ENCODE measurements at places on chromosomes 3 and 15. TPM values are rescaled to one million over a fixed set of nuclear protein-coding genes. Genes with fewer than 3 reads are reported as not detected.

The LRIG1 gene
- 2.7 TPM for total RNA-seq

The CTDSPL2 gene
- total RNA-seq = 29.1 TPM

DNA sequence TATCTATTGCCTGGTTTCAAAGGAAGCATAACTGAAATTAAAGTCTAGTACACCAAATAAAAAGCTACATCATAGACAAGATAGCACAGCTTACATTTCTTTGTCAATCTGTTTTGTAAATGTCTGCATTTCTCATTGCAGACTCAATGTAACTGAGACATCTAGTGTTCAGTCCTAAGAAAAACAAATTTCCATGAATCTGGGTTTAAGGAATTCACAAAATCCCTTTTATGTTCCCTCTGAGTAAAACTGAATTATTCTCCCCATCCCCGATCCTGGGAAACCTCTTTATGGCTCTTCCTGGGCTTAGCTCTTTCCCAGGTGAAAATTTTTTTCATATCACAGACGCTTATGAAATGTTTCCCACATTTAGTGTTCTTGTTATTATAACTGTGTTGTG, 21.6 kb upstream of the RASA2 start:
- no peak overlapping the region for H3K4me3 ChIP-seq
- peaks cover 11% of the 10 kb centered on the region for H3K36me3 ChIP-seq
- peaks cover 2% of the 10 kb centered on the region for H3K27me3 ChIP-seq
- peaks cover 32% of the 10 kb centered on the region for H3K4me1 ChIP-seq

DNA sequence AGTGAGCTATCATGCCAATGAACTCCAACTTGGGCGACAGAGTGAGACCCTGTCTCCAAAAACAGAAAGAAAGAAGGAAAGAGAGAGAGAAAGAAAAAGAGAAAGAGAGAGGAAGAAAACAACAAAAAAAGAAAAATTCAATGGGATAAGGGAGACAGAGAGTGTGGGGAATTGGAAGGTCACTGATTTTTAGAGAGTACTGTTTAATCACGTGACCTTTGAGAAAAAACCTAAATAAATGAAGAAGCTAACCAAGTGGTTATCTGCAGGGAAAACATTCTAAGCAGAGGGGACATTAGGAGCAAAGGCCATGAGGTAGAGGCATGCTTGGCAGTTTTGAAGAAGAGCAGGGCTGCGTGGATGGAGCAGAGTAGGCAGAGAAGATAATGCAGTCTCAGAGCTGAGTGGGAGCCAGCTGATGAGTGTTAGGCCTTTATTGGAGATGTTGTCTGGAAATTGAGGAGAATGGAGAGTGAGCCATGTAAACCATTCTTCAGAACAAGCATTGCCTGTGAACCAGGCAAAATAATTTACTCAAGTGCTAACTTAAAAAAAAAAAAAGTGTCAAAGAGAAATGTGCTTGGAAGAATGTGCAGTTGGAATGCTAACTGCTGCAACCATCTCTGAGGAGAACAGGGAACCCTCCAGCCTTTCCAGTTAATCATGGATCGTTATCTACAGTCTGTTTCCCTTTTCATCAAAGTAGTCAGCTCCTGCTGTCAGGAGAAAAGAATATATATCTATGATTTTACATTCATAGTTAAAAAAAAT, 377.3 kb upstream of the SEMA6D start:
- no peak overlapping the region for H3K27ac ChIP-seq
- no peak overlapping the region for H3K4me3 ChIP-seq
- H3K27me3 ChIP-seq = peaks cover 8% of the 10 kb centered on the region
- no peak for DNase-seq

DNA sequence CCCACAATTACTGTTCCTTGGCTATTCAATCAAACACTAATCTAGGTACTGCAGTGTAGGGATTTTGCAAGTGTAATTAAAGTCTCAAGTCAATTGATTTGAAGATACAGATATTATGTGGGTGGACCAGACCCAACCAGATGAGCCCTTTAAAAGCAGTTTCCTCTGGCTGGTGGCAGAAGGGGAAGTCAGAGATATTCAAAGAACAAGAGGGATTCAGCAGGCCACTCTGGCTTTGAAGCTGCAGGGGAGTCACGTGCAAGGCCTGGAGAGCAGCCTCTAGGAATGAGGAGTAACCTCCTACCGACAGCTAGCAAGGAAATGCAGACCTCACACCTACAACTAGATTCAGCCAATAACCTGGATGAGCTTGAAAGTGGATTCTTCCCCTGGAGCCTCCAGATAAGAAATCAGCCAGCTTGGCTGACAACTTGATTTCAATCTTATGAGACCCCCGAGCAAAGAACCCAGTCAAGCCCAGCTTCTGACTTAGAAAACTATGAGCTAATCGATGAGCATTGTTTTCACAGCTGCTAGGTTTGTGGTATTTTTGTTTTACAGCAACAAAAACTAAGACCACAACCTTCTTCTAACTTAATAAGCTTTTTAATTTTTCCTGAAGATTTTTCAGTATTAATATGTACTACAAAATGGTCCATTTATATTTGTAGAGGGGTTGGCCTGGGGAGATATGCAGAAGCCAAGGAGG, 13.4 kb downstream of the HACD2 start:
- peaks cover 12% of the 10 kb centered on the region for H3K36me3 ChIP-seq
- DNase-seq = no peak
- H3K27ac ChIP-seq = no peak overlapping the region
- no peak overlapping the region for H3K4me3 ChIP-seq
- H3K4me1 ChIP-seq = peaks cover 17% of the 10 kb centered on the region
- no peaks in the 10 kb centered on the region for H3K27me3 ChIP-seq

- H3K4me1 ChIP-seq = peaks cover 88% of the 10 kb centered on the region
- H3K36me3 ChIP-seq = no peaks in the 10 kb centered on the region
- H3K27ac ChIP-seq = peak overlapping the region; percentile 6
- no peaks in the 10 kb centered on the region for H3K27me3 ChIP-seq
Observed at GRCh38 chr15:85475711-85476110, 95.3 kb downstream of the AKAP13 start.

The CRABP1 gene
- not detected for total RNA-seq

DNA sequence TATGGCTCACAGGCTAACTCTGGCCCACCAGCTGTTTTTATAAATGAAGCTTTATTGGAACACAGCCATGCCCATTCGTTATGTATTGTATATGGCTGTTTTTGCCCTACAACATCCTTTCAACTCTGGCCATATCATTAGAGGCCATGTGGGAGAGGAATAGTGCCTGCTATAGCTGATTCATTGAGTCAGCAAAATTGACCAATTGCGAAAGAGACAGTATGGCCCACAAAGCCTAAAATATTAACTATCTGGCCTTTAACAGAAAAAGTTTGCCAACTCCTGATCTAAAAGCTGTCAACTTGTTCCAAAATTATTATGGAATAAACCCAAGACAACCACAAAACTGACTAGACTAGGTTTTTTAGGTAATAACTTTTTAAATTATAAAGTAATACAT, 1.4 kb downstream of the NR1I2 start:
- DNase-seq = no peak
- no peak overlapping the region for H3K4me3 ChIP-seq
- H3K27ac ChIP-seq = no peak overlapping the region
- no peaks in the 10 kb centered on the region for H3K4me1 ChIP-seq
- peaks cover 7% of the 10 kb centered on the region for H3K27me3 ChIP-seq

- peaks cover 2% of the 10 kb centered on the region for H3K27me3 ChIP-seq
- peak overlapping the region; percentile 83 for H3K27ac ChIP-seq
- peak; percentile 87 for DNase-seq
- no peak overlapping the region for H3K4me3 ChIP-seq
Observed at GRCh38 chr3:134311265-134311664, 60.6 kb upstream of the RYK start.

The MRAS gene
- total RNA-seq = 97.4 TPM

The AP3B2 gene
- total RNA-seq = not detected

GRCh38 chr3:42070089-42070488, 21.1 kb upstream of the TRAK1 start:
- H3K4me3 ChIP-seq = no peak overlapping the region
- H3K4me1 ChIP-seq = peaks cover 73% of the 10 kb centered on the region
- H3K27me3 ChIP-seq = peaks cover 3% of the 10 kb centered on the region
- no peak for DNase-seq

The GASK1A gene
- not detected for total RNA-seq

- no peaks in the 10 kb centered on the region for H3K36me3 ChIP-seq
- H3K27ac ChIP-seq = no peak overlapping the region
- DNase-seq = no peak
- no peaks in the 10 kb centered on the region for H3K4me1 ChIP-seq
- H3K27me3 ChIP-seq = peaks cover 2% of the 10 kb centered on the region
Observed at GRCh38 chr3:87509401-87509800, 233.0 kb upstream of the POU1F1 start.

- no peak overlapping the region for H3K4me3 ChIP-seq
- peaks cover 6% of the 10 kb centered on the region for H3K27me3 ChIP-seq
- no peak overlapping the region for H3K27ac ChIP-seq
- H3K4me1 ChIP-seq = peaks cover 13% of the 10 kb centered on the region
Observed at GRCh38 chr3:105118905-105119304, 247.8 kb upstream of the ALCAM start.

DNA sequence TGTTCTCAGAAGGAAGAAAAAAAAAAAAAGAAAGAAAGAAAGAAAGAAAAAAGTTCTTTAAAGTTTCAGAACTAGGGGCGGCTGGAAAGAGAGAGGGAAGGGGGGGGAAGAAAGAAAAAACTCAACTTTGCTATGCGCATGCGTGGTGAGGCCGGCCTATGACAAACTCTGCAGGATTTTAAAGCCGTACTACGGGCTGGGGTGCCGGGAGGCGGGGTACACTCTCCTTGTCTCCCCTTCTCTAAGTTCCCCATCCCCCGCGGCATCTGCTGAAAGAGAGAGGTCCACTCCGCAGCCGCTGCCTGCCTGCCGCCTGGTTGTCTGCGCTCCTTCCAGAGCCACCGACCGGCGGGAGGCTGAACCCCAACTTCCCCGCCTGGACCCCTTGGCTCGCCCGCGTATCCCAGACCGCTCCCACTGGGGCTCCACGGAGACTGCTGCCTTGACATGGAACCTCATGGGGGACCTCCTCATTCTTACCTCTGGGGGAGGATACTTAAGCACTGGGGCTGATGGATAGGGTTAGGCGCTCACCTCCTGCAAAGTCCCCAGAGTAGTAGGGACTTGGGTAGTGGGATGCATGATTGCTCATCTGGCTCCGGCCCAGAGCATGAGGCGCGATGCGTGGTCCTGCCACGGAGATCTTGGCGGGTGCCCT, 1.4 kb upstream of the WNT5A start:
- H3K4me3 ChIP-seq = peak overlapping the region; percentile 98
- DNase-seq = peak; percentile 85
- H3K36me3 ChIP-seq = peaks cover 20% of the 10 kb centered on the region
- peaks cover 60% of the 10 kb centered on the region for H3K4me1 ChIP-seq

- DNase-seq = peak; percentile 11
- no peaks in the 10 kb centered on the region for H3K27me3 ChIP-seq
Observed at GRCh38 chr15:68054628-68055223, 611 bp downstream of the PIAS1 start.

DNA sequence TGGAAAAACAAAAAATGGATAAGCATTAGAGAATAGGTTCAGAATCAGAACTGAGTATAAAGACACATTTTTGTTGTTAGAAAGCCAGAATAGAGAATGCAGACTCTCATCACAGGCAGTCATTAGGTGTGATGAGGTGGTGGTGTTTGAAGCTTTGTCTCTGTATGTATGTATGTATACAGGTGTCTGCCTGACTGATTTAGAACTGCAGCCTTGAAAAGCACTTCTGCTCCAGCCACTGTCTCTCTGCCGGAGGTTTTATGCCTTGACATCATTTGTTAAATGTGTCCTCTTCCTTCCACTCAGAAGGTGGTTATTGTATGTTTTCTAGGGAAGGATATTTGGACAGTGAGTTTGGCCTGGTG, 80.7 kb upstream of the ZBED2 start:
- peaks cover 65% of the 10 kb centered on the region for H3K4me1 ChIP-seq
- peak overlapping the region; percentile 93 for H3K4me3 ChIP-seq
- H3K36me3 ChIP-seq = no peaks in the 10 kb centered on the region

- no peak overlapping the region for H3K4me3 ChIP-seq
- H3K27me3 ChIP-seq = peaks cover 6% of the 10 kb centered on the region
- DNase-seq = no peak
- no peak overlapping the region for H3K27ac ChIP-seq
- H3K4me1 ChIP-seq = peaks cover 20% of the 10 kb centered on the region
- H3K36me3 ChIP-seq = no peaks in the 10 kb centered on the region
Observed at GRCh38 chr3:132781922-132782321, 59.7 kb upstream of the NPHP3 start.

The ALPK3 gene
- total RNA-seq = 0.15 TPM

The WWTR1 gene
- total RNA-seq = 48.9 TPM

The TRAIP gene
- total RNA-seq = 8.3 TPM

GRCh38 chr3:85041562-85042055, 82.8 kb downstream of the CADM2 start:
- H3K4me3 ChIP-seq = no peak overlapping the region
- H3K27me3 ChIP-seq = no peaks in the 10 kb centered on the region
- no peak for DNase-seq
- no peaks in the 10 kb centered on the region for H3K4me1 ChIP-seq

DNA sequence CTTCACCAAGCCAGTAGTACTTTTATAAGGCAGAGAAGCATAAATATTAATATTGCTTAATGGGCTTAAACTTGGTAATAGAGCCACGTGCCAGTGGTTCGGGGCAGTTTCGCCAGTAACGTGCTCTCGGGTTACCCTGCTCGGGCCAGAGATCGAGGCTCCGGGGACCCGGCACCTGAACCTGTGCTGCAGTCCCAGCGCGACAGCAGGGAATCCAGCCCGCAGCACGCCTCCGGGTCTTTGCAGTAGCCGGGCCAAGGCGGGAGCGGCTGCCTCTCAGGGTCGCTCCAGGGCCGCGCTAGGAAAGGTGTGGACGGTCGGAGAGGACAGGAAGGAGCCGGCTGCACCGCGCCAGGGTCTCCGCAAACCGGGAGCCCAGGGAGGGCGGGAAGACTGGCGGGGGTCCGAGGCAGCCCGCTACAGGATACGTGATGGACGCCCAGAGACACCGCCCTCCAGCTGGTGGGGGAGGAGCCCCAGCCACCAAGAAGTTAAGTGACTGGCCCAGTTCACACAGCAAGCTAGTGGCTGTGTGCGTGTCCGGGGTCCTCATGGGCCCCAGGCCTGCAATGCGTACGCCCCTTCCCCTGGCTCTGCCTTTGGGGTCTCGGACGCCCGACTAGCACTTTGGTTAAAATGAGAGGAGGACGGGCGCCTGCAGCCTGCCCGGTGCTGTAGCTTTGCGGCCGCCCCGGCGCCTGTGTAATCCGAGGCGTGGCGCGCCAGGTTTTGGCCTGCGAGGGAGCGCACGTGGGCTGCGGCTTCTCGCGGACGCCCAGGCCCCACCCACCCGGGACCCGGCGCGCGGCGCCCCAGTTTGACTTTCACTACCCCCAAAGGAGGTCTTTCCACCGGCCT, 1.2 kb upstream of the PDE8A start:
- H3K4me3 ChIP-seq = peak overlapping the region; percentile 95
- peak overlapping the region; percentile 89 for H3K27ac ChIP-seq
- H3K36me3 ChIP-seq = no peaks in the 10 kb centered on the region
- DNase-seq = peak; percentile 78

The KBTBD13 gene
- total RNA-seq = not detected

DNA sequence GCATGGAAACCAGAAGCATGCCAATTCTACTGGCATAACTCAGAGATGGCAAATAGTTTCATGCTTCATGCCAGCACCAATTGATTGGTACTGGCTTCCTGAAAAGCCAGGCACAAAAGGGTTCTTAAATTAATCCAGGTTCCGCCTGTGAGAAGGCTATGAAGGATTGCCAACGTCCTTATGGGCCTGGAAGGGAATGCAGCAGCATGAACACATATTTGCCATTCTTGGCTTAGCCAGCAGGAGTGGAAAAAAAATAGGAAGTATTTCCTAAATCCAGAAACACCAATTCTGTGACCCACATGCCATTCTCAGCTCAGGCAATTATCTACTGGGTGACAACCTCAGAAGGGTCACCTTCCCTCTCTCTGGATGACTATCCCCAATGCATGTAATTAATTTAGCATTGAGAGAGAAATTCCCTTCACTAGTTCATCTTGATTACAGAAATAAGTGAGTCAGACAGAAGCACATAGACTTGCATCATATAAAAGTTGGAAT, 36.0 kb downstream of the ADAMTS9 start:
- DNase-seq = no peak
- no peaks in the 10 kb centered on the region for H3K27me3 ChIP-seq
- no peak overlapping the region for H3K4me3 ChIP-seq
- H3K36me3 ChIP-seq = no peaks in the 10 kb centered on the region
- no peaks in the 10 kb centered on the region for H3K4me1 ChIP-seq

All from HFFc6 (cell line).